M059J (cell line): ENCODE measurements at places on chromosomes 6 and 20. TPM values are rescaled to one million over a fixed set of nuclear protein-coding genes. Genes with fewer than 3 reads are reported as not detected.

LINC00237 gene
- total RNA-seq, result not detected in 2 replicates

DNA sequence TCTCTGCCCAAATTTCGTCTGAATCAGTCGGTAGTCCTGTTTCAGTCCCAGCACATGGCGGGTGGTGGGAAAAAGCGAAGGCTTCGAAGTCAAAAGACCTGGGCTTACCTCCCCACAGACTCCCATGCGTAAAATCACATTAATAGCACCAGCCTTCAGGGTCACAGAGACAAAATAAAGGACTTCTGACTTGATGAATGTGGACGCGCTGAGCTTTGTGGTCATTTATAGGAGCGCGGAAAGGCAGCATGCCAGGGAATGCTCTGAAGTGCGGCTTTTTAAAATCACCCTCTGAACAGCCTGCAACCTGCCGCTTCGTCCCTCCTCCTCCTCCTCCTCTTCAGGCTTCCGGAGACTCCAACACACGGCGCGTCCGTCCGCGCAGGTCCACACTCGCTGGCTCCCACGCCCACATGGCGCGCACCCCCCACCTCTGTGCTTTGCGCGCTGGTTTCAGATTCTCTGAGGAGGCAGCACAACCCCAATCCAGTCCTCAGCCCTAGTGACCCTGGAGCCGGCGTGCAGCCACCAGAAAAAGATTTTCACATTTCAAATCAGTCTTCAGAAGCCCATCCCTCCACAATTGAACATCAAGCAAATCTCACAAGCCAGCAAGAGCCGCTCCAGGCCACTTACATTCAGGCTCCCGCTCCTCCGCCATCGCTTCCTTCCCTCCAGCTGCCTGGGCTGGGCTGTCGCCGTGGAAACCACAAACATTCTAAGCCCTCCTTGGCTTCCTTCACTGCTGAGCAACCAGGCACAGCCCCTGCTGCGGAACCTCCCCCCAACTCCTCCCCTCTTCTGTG lies at the start of gene C6orf118:
Gene C6orf118, minus strand, starts transcription at position 680 of the 806 bp plus-strand sequence. Its CDS starts 19 bp downstream, at position 661.
- peak; percentile 39 for DNase-seq

- peak; percentile 44 for DNase-seq
These were observed 187.0 kb downstream of the HDGFL1 start for GRCh38 chr6:22756365-22756764.

DNA sequence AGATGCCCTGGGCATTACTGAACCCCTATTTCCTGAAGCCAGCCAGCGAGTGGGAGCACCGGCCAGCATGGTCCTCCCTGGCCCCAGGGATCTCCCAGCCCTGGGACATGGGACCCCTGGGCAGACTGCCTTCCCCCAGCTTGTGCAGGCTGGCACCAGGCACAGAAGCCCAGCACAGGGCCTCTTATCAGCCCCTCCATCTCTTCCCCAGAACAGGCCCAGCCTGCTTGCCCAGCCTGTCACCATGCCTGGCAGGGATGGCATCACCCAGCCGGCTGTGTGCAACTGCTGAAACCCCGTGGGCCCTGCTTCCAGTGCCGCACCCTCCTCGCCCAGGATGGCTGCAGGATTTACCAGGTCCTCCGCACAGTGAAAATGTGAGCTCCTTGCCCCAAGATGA lies 6.1 kb upstream of the OSBPL2 start:
- no peak for DNase-seq
